ENCODE measurements at places on chromosomes 6 and 20.

DNA sequence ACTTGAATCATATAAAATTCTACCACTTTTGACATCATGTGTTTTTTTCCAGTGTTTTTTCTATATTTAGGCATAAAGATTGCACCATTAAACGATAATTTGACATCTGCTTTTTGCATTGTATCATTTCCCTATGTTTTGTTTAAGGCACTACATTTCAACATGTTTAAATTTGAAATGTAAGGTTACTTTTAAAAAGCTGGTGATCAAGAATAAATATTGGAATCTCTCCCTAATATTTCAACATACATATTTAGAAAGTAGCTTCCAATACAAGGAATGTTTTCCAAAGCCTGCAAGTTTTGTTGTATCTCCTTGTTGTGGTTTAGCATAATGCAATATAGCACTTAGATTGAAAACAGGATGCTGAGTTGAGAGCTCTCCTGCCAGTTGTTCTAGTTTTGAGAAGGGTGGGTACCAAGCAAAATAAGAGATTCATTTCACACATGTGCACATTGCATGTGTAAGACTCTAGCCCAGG, 76.5 kb downstream of the SYNJ2 start:
- no peak for DNase-seq

GRCh38 chr20:5688431-5688972, 61.7 kb upstream of the SHLD1 start:
- no peak for DNase-seq

- no peak for DNase-seq
These were observed 53.4 kb downstream of the EYA2 start for GRCh38 chr20:46948081-46948480.

DNA sequence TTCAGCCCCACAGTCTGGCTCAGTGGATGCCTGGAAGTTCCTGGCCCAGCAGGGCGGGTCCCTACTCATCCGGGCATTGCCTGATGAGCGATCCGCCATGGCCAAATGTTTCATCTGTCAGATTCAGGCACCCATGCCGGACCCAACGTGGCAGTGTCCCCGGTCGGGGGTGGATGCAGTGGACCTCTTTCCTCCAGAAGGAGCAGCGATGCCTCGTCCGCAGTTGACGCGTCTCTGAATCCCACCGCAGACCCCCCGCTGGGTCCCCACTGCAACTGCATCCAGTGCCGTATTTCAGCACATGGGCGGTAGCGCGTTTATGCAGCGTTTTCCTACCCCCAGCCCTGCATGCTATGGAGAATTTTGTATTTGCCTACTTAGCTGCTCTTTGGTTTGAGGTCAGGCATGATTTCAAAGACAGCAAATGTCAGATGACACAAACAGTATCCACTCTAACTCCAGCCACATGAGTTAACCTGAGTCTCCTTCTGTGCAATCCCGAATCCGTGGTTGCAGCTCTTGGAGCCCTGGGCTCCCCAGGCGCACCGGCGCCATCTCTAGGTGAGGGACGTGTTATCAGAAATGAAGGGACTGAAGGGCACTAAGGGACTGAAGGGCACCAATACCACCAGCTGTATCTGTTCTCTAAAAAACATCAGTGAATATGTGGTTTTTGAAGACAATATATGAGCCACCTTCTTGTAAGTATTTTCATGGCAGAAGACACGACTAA, 72.6 kb upstream of the THBS2 start:
- DNase-seq, result no peak

DNA sequence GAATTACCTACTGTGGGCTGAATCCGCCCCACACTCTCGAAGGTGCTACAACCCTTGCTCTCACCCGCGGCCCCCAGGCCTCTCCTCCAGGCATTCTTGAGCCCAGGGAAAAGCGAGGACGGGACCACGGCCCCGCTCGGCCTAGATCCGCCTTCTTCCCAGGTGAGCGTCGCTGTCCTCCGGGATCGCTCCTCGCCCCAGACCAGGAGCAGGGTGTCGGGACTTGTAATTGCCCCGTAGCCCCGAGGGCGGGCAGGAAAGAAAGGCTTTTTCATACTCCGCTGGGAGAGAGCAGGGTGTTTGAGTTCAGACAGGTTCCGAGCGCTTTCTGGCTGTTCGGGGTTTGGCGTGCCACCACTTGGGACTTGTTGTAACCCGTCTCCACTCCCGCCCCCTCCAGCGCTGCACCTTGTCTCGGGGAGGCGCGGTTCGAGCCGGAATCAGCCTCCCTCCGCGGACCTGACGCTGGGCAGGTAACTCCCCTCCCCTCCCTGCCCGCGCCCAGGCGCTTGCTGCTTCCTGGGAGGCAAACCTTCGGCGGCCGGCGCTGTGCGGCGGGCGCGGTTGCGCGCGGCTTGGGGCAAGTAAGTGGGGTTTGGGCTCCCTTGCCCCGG, at the start of gene FAM83B:
Gene FAM83B, plus strand, starts transcription at position 529 of the 614 bp plus-strand sequence. CDS start 23,476 bp downstream, outside the sequence.
- peak; percentile 24 for DNase-seq

DNA sequence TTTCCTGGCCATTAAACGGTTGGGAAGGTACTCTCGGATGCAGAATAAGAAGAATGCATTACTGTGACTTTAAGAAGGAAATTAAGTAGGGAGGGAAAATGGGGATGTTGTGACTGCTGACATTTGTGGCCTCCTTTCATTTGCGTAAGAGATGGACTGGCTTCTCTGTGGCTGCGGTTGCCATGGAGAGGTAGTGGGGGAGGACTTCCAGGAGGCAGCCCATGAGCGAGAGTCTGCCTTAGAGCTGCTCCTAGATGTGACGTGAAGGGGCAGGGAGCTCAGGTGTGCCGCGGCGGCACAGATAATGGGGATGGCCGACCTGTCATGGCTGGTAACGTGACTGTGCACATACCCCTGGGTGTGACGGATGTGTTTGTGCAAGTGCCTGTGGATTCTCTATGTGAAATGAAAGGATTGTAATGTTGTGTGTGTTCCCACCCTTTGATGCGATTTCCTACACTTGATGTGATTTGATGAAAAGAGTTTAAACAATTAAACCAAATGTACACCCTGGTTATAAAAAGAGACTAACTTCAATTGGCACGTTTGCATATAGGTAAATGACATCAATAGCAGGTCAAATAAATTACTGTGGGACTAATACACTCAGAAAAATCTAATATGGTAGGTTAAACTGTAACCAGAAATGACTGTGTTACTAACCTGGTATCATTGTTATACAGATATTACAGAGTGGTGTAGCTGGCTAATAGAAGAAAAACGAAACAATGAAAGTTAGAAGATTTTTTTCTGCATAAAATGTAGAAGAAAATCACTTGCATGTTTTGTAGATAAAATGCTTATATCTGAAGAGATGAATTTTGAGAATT, 48.9 kb downstream of the HIVEP1 start:
- no peak for DNase-seq

GRCh38 chr20:15060265-15061060, 723.1 kb upstream of the FLRT3 start:
- DNase-seq, result no peak

GRCh38 chr6:45118754-45119153, 209.4 kb upstream of the RUNX2 start:
- no peak for DNase-seq

GRCh38 chr6:47844881-47845280, 63.0 kb downstream of the OPN5 start:
- no peak for DNase-seq

DNA sequence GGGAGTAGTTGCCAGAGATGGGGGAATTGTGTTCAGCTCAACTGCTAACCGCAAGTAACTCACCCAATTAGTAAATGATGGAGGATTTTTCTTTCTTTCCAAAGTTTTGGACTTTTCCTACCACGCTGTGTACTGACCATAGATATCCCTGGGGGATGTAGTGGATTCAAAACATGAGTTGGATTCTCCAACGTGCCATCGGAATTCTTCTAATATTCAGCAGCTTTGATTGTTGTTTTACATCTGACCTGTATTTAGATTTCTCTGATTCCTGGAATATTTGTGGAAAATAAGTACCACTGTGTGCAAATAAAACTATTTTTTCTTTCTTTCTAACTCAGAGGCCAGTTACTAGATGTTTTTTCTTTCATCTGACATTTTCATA, 1.1 kb downstream of the CCDC170 start:
- DNase-seq, result peak; percentile 29

Data from AG08396 (cell line).